ENCODE measurements at places on chromosomes 1 and 21.

DNA sequence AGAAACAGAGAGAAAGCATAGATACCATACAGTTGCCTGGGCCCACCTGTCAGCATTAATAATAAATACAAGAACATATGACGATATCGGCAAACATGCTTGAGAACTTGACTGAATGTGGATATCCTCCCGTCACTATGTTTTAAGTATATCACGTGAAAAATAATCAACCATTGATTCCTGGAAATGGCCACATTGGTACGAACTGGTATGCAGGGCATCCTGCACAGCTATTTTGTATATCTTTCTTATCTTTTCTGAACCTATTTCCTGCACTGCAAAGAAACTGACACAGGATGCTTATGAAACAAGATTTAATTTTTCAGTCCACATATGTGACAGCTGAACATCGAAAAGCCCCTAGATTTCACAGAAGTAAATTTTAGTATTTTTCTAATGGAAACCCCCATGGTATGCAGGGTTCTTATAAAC lies 22.8 kb upstream of the RGS1 start:
- no peak for DNase-seq

DNA sequence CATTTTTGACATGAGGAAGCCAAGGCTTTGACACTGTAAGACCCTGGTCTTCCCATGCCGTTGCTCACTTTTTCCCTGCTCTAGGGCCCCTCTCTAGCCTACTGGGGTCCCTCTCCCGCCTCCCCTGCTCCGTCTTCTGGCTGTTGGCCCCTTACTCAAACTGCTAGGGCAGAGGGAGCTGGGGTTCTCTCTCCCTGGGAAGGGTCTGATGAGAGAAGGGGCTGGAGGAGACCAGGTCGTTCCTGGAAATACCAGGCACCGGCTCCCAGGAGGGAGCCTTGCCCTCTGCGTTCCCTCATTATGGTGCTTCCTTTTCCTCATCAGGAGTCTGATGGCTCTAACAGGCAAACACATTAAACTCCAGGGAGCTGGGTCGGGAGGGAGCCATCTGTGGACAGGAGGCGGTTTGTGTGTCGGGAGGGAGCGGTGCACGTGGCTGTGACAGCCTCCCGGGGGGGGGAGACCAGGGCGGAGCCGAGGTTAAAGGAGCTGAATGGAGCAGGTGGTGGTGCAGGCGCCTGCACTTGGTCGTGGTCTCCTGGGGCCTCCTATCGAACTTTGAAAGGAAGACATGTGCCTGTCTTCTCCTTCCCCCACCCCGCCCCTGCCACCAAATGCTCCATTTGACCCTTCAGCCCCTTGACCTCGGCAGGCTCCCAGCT lies 35.4 kb upstream of the LHX4 start:
- no peak for DNase-seq

- DNase-seq = no peak
Observed at GRCh38 chr1:6898974-6899539, 113.8 kb downstream of the CAMTA1 start.

DNA sequence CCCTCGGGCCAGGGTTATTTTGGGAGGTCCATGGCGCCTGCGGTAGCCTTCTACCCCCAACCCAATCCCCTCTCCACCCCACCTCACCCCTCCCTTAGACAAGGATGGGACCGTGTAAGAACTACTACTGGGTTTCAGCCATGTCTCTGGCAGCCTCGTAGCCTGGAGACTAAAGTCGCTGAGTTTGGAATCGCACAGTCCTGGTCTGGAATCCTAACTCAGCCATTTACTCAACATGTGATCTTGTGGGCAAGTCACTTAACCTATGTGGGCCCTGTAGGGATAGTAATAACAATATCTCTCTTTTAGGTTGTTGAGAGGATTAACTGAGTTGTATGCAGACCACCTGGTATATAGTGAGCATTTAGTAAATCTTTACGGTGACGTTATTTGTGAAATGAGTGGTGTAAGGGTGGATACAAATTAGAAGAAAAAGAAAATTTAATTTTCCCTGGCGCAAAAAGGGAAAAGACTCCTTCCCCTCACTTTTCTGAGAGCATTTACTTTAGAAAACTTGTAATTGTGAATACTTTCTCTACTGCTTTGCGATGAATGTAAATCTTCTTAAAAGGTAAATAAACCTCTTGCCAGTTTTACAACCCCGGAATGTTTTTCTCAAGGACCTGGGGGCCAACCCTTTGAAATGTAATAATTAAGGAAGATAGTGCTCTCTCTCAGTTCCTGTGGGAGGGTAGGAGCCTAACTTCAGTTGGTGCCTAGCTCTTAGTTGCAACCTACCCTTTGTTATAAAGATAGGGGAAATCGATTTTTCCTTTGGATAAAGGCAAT lies 615 bp upstream of the MRPS15 start:
- DNase-seq = peak; percentile 78

- no peak for DNase-seq
Observed at GRCh38 chr21:15241997-15242736, 177.4 kb upstream of the NRIP1 start.

- DNase-seq = no peak
Observed at GRCh38 chr1:36085126-36085525, 1.2 kb downstream of the TEKT2 start.

DNA sequence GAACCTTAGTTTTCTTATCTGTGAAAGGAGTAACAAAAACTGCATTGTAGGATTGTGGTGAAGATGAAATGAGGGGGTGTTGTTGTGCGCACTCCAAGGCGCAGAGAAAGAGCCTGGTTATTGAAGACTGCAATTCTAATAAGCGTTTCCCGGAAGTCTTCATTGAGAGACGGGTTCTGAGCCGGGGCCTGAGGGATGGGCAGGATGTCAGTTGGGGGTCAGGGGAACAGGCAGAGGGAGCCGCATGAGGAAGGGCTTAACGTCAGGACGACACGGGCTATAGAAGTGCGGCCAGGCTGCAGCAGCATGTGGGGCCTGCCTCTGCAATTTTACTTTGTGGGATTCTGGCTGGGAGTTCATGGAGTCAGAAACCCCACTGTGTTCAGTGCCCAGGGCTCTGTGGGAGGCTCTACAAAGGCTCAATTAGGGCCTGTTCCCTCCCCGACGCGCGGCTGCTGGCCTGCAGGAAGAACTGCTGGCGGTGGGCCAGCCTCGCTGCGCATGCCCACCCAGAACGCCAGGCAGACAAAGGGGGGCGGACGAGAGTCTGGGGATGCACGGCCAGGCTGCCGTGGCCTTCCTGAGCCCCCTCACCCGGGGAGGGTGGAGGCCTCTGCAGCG lies 20.7 kb downstream of the TRIM62 start:
- no peak for DNase-seq

DNA sequence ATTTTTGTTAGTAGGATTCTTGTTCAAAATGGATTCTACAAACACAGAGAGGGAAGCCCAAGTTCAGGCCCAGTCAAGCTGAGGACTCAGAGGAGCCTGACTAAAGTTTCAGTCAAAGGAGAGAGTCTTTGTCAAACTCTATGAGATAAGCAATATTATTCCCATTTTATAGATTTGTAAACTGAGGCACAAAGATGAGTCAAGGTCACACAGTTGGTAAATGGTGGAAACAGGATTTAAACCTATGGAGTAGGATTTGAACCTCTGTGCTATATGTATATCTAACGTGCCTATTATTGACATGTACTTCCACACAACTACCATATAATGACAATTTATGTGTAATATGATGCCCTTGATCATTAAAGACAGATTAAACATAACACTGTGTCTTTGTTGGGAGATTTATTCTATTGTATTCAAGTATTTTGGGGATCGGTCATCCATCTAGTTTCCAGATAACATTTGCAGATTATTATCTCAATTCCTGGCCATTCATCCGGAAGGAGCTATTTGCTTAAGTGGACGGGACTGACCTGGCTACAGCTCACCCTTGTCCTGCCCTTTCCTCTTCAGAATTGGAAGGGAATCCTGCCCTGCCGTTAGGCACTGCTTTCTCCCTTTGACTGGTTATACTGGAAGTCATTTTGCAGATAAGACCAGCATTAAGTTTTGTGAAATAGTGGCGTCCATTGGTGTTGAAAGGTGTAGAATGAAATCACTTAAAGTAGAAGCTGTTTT lies 86.1 kb upstream of the LMO4 start:
- DNase-seq = no peak

DNA sequence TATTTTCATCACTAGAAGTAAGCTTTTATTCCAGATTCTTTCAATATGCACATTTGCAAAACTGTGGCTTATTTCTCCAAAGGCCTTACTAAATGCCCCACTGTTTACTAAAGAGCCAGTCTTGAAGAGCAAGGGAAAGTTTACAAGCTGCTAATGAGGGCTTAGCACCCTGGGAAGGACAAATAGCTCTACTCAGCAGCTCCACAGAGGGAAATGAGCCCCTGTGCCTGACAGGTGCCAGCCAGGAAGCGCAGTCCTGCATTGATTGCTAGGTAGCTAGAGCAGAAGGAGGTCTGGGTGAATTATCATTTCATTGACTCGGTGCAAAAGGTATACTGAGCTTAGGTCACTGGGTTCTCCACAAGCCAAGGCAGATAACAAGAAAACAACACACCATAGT lies 307.0 kb downstream of the SETD4 start:
- DNase-seq = no peak

Measured in NCI-H446 (cell line).